ENCODE measurements at places on chromosomes 3 and 15.

DNA sequence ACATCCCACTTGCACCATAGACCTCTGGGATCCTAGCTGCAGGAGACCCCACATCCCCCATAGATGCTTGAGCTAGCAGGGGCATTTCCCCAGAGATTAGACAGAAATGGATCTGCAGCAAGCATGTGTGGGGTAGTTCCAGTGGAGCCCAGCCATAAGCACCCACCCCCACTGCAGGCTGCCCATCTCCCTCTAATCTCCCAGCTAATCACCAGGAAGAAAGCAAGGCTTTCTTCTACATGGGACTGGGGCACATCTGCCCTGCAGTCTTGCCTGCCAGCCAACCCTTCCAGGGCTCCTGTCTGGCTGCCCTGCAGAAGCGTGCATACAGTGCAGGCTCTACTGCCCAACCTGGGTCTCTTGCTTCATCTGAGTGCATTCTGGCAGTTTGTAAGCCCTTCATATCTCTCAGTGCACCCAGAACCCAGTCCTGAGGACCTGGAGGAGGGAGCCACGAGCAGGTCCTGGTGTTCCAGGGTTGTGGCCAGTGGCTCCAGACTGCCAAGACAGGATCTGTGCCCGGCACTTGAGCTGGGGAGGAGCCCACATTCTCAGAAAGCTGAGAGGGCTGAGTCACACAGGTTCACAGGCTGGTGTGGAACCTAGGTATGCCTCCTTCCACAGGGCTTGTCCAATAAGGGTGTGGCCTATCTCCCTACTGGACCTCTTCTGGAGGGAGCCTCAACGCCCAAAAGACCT lies 49.9 kb upstream of the IGSF11 start:
- no peak for DNase-seq

- no peak for DNase-seq
These were observed 59.7 kb downstream of the KCNAB1 start for GRCh38 chr3:156180077-156180476.

DNA sequence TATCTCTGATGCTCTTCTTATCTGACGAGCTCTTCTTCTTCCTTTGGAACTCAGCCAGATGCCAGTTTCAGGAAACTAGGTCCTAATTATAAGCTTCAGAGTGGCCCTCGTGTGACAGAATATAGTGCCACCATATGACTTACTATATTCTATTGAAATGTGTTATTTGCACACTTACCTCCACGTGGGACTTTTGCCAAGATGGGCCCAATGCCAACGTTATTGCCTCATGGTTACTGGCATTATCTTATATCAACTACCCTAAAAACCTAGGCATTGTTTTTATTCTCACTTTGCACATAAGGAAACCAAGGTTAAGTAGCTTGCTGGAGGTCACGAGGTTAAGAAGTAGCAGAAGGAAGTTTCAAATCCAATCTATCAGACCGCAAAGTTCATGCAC lies 71.3 kb upstream of the SLCO3A1 start:
- no peak for DNase-seq

DNA sequence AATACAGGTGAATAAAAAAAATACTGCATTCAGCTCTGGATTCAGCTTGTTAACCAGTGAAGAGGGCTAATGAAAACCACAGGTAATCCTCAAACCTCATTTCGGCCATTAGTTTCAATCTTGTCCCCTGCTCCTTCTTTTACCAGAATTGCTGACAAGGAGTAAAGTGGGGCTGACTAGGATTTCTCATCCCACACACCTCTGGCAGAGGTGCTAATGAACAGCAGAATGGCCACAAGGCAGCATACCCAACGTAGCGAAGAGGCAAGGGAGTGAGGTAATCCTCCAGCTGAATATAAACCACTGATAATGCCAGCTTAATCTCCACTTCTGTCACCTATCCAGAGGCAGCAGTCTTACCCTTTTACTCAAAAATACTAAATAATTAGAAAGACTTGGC lies 248.8 kb upstream of the CDIN1 start:
- no peak for DNase-seq

- DNase-seq = no peak
These were observed 97.1 kb downstream of the MEGF11 start for GRCh38 chr15:66156310-66156975.

GRCh38 chr15:75450307-75451201 lies 936 bp downstream of the SIN3A start:
- DNase-seq = peak; percentile 96

DNA sequence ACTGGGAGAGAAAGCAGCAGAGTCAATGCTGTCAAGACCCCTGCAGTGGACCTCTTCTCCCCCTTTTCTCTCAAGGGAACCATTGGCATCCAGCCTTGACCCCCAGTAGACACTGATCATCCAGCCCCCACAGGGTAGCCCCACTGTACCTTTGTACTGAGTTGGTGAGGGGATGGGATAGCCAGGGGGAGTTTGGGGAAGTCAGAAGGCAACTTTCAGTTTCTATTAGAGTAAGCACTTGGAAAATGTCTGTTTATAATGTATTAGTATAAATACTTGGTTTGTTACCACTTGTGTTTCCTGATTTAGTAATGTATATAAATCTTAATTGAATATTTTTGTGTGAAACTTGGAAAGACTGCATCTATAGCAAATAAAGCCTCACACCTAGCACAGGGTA lies 25.0 kb downstream of the DAG1 start:
- no peak for DNase-seq

DNA sequence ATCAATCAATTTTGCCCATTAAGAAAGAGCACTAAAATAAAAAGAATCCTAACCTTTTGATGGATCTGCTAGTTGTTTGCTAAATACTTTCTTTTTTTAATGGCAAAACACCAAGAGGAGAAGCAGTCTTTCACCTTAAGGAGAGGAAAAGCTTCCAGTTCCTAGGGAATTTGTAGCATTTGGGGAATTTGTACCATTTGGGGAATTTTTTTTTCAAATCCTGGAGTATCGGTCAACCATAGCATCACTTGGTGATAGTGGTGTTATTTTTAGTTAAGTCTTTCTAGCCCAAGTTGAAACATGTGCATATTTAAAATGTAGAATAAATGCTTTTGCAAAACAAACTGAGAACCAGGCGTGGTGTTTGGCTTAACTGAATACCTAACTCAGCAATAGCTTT lies 117.5 kb upstream of the SEMA6D start:
- no peak for DNase-seq

DNA sequence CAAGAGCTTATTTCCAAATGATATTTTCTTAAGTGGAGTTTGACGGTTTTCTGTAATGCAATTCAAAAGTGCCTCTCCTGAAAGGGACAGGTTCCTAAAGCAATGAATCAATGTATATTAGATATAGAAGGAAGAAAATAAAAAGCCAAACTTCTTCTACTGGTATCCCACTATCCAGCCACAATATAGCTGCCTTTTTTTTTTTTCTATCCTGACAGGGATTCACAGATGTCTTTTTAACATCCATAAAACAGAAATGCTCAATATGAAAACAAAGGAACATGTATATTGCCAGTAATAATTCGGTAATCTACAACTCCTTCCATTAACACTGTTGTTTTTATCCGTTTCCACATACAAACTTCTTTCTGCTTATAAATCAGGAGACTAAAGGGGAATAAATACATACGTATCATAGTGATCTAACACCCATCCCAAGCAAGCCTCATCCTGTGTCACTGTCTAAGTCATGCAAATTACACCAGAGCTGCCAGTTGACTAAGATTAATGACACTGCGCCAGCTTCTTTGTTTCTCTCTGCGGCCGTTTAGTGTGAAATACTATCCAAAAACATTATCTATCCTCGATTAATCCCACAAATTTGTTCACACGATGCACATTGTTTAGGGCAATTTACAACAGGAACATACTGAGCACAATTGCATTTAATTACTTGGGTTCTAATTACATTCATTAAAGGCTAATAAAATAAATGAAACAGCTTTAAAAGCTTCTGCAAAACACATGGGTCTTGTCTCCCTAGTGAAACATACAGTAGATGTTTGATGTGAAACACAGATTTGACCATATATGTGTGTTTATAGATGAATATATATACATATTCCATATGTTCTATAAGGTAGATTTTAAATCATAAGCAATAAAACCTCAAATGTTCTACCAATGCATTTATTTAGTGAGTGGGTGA lies 51.9 kb upstream of the CDIN1 start:
- no peak for DNase-seq

GRCh38 chr3:42191443-42191747 lies 74.6 kb downstream of the CCK start:
- no peak for DNase-seq

- DNase-seq = peak; percentile 77
These were observed 11.3 kb downstream of the NRROS start for GRCh38 chr3:196650740-196651311.

Measured in fibroblast of skin of left biceps (primary cell).